Subcutaneous preadipocyte (primary cell): ENCODE measurements at places on chromosomes 11 and 22. TPM values are rescaled to one million over a fixed set of nuclear protein-coding genes. Genes with fewer than 3 reads are reported as not detected.

The RASGRP2 gene
- total RNA-seq = 0.20 and 0.37 TPM in 2 replicates

The NFAM1 gene
- not detected in 2 replicates for total RNA-seq

The GNAZ gene
- total RNA-seq = 1.8 and 3.1 TPM in 2 replicates

The P4HA3 gene
- total RNA-seq = 0.73 and 0.98 TPM in 2 replicates

The RBM14 gene
- 33.8 and 47.1 TPM in 2 replicates for total RNA-seq

The BIK gene
- under 0.01 TPM in 1 of 2 replicates, not detected in the other for total RNA-seq

The ADAMTS15 gene
- 22.9 and 66.9 TPM in 2 replicates for total RNA-seq

The OR8D4 gene
- 0.37 TPM in 1 of 2 replicates, not detected in the other for total RNA-seq

The ALG12 gene
- 16.2 and 24.0 TPM in 2 replicates for total RNA-seq

The MS4A6E gene
- not detected in 2 replicates for total RNA-seq

The ARHGAP20 gene
- total RNA-seq = 2.0 and 6.2 TPM in 2 replicates

The ATP5MG gene
- total RNA-seq = 26.6 and 31.6 TPM in 2 replicates

The PPP2R5B gene
- 5.9 and 8.2 TPM in 2 replicates for total RNA-seq

The OR5M10 gene
- total RNA-seq = not detected in 2 replicates

The LSP1 gene
- 94.2 and 131 TPM in 2 replicates for total RNA-seq

The CLDN5 gene
- total RNA-seq = 0.37 TPM in 1 of 2 replicates, not detected in the other

The SHISAL1 gene
- 0.37 and 1.4 TPM in 2 replicates for total RNA-seq

The MIF gene
- total RNA-seq = 204 and 431 TPM in 2 replicates

The CRYBA4 gene
- not detected in 2 replicates for total RNA-seq

The NR1H3 gene
- 53.3 and 88.2 TPM in 2 replicates for total RNA-seq

The SCGB2A2 gene
- total RNA-seq = not detected in 2 replicates

The SERGEF gene
- total RNA-seq = 15.2 and 18.0 TPM in 2 replicates

The CREB3L1 gene
- 14.5 and 15.1 TPM in 2 replicates for total RNA-seq

The MRGPRX2 gene
- total RNA-seq = not detected in 2 replicates

The DEUP1 gene
- total RNA-seq = not detected in 2 replicates

The FAM180B gene
- 0.37 TPM in 1 of 2 replicates, not detected in the other for total RNA-seq

The PRODH gene
- 0.20 and 0.37 TPM in 2 replicates for total RNA-seq

The BRD1 gene
- 20.2 and 25.0 TPM in 2 replicates for total RNA-seq

The VPREB1 gene
- total RNA-seq = not detected in 2 replicates

The MAPK12 gene
- total RNA-seq = 24.3 and 34.8 TPM in 2 replicates

The PAAF1 gene
- total RNA-seq = 9.0 and 12.5 TPM in 2 replicates

The POTEH gene
- not detected in 2 replicates for total RNA-seq

The MS4A12 gene
- not detected in 2 replicates for total RNA-seq

The RFPL1 gene
- not detected in 2 replicates for total RNA-seq

The GAL gene
- 0.39 and 1.5 TPM in 2 replicates for total RNA-seq

The TRPM5 gene
- not detected in 2 replicates for total RNA-seq

The SLC5A1 gene
- not detected in 2 replicates for total RNA-seq

The P2RY2 gene
- total RNA-seq = 0.39 TPM in 1 of 2 replicates, not detected in the other

The SCGB1D2 gene
- total RNA-seq = not detected in 2 replicates

The PEX16 gene
- 29.7 and 30.9 TPM in 2 replicates for total RNA-seq
